ENCODE measurements at places on chromosomes 11 and 22.

DNA sequence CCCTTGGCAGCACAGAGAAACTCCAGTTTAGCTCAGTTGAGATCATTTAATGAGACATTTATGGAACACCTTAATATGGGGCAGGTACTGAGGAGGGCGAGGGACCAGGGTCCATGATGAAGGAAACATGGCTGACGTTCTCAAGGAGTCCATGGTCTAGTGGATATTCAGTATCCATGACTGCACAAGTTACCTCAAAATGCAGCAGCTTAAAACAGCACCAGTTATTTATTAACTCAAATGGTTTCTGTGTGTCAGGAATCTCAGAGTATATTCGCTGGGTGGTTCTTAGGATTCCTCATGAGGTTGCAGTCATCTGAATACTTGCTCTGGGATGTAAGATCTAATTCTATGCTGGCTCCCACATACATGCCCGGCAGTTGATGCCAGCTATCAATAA lies 346.8 kb downstream of the LARGE1 start:
- DNase-seq, result no peak

DNA sequence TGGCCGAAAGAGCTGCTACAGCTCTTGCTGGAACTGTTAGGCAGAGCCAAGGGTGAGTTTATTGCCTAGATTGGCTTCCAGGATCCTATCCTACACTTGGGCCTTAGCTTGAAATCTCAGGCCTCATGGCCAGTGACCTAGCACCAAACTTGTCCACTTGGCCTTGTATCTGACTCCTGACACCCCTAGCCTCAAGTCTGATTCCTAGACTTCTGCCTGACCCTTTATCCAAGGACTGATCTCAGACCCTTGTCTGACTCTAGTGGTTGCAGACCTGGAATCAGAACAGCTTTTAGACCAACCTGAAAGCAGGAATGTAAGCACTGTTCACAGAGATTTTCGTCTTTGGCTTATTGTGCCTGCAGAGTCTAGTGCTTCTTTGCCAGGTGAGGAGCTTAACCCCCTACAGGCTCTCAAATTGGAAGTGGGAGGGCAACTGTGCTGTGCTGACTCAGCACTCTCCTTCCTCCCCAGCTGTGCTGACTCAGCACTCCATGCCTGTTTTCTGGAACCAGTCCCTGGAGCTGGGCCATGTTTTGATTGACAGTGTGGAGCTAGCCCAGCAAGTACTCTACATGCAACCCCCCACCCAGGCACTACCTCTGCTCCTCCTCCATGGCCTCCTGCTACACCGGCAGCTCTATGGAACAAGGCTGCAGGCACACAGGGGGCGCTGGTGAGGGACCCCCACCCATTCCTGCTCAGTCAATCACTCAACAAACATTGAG lies 35.1 kb downstream of the RRP8 start:
- DNase-seq, result no peak

GRCh38 chr11:11512929-11513328 lies 108.9 kb downstream of the GALNT18 start:
- DNase-seq, result no peak

DNA sequence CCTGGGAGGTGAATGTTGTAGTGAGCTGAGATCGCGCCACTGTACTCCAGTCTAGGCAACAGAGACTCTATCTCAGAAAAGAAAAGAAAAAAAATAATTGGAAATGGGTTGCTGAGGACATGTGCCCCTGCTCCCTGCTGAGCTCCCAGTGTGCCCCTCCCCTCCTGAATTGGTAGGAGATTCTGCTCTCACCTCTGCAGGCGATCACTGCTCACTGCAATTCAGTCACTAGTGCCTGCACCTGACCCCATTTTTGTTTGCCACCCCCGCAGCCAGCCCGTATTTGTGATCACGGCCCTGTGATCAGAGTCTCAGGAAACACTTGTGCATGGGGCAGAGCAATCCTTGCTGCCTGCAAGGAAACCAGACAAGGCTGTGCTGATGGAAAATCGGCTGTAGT lies 16.3 kb upstream of the SEC14L3 start:
- DNase-seq, result no peak

- DNase-seq, result no peak
Observed at GRCh38 chr11:64629796-64630562, 39.0 kb downstream of the SLC22A12 start.

DNA sequence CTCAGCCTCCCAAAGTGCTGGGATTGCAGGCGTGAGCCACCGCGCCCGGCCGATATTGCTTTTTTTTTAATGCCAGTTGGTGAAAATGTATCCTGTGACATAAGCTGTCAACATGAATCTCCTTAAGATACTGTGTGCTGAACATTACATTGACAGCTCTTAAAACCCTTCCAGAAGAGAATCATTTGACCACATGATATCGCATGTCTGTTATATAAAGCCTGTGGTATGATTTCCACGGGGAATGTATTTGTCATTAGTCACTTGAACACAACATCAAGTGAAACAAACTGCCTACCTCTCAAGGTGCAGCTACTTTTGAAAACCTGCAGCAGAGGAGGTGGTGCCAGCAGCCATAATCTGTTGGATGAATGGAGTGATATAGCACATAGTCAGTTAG lies 67.0 kb downstream of the BCL2L13 start:
- DNase-seq, result no peak

DNA sequence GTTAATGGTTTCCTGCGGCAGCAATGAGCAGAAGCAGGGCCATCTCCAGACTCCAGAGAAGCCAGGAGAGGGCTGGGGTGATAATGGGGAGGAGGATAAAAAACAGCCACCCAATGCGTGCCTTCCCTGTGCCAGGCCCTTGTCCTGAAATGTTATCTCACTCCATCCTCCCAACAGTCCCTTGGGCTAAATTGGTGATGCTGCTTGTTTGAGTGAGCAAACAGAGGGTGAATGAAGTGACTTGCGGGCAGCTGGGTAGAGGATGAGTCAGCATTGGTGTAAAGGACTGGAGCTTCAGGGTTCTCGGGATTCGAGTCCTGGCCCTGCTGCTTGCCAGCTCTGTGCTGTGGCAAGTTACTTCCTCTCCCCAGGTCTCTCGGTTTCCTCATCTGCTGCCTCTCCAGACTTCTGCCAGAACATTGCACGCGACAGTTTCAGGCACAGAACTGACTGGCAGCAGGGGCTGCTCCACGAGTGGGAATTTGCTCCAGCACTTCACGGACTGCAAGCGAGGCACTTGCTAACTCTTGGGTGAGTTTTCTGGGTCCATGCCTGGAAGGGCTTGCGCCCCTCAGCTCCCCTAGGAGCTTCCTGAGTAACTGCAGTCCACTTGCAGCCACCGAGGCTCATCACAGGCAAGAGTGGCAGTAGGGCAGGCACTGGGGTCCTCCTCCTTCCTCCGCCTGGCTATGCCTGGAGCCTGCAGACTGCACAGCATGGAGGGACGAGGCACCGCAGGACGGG lies at the start of gene P2RY6:
Gene P2RY6 (plus strand): TSS at position 403 of the 744 bp plus-strand sequence. CDS start 24,181 bp downstream, outside the sequence.
- no peak for DNase-seq

DNA sequence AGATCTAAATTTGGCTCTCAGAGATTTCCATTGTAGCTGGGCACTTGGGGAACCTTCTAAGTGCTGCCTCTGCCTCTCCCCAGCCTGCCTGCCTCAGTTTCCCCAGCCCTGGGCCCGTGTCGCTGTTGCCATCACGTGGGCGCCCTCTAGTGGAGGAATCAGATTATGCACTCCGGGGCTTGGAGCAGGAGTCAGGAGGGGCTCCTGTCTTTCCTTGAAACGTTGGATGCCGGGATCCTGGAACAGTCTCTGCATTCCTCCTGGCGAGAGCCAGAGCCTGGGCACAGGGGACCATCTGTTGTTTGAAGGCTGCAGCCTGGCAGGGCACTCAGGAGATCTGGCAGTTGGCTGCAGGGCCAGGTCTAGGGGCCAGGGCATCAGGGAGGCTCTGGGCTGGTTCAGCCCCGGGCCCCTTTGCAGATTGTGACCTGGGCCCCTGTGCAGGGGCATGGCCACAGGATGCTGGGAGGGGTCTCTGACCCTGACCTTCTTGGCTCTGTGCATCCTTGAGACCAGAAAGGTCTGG lies 71.6 kb downstream of the LRP5 start:
- peak; percentile 72 for DNase-seq

DNA sequence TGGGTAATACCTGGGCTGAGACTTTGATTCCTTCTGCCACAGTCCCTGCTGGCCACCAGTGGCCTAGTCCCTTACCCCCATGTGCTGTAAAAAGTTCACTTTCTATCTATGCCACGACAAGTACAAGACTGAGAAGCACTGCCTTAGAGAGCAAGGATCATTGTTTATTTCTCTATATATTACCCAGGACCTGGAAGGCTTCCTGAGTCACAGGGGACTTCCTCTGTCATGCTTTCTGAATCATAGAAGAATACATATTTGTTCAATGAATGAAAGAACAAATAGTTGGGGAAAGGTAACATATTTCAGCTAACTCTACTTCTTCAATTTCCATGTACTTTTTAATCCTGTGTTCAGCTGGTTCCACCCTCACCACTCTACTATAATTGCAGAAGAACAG lies 5.5 kb upstream of the SYT9 start:
- DNase-seq, result no peak

DNA sequence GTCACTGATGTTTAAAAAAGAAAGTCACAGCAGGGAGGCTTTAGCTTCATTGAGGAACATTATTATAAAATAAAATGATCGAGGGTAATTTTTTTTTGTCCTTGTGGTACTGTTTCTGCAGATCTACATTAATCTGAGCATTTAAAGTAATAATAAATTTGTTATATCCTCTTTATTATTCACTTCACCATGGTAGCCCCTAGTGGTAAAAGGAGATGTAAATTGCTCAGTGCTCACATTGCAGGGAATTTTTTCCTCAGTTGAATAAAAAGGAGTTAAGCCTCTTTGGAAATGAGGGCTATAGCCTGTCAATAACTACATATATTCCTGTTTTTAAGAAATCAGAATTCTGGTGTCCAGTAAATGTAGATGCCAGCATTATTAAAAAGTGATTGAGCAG lies 99.7 kb upstream of the VPREB1 start:
- DNase-seq, result no peak

DNA sequence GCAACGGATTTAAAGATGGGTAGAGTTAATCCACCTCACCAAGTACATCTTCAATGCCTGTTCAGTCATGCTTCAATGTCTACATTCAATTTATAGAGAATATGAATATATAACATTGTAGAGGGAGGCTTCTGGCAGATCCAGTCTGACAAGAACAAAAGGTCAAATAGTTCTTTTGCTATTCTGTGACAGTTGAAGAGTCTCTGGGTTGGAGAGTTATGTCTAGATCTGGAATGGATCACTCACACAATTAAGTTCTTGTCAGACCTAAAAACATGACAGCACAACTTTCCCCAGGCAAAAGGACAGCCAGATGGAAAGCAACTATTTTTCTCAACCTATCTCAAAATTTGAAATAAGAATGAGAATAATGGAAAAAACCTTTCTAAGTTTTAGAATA lies 15.3 kb upstream of the GAB2 start:
- DNase-seq, result no peak

- no peak for DNase-seq
Observed at GRCh38 chr11:65709661-65710060, 2.4 kb upstream of the KAT5 start.

GRCh38 chr11:125626288-125626950 lies 1.5 kb downstream of the CHEK1 start:
- DNase-seq, result peak; percentile 37

GRCh38 chr11:1749395-1750351 lies 722 bp downstream of the IFITM10 start:
- DNase-seq, result no peak

- DNase-seq, result no peak
Observed at GRCh38 chr22:27470169-27470772, 331.3 kb downstream of the MN1 start.

DNA sequence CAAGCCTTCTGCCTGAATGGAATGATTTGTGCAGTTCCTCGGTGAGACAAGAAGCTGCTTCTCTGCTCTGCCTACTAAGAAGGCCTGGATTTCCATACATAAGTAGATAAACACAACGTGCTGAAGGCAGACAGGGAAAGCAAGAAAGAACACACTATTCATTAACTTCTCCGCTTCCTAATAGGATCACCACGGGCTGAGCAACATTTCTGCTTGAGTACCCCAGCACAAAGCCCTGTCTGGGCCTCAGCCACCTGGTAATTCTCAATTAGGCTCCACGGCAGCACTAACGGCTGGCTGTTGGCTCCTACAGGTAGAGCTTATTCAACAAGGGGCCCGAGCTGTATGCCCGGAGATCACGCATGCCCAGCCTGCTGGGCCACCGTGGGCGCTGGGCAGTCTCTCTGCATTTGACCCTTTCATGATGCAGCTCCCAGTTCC lies 1156.6 kb downstream of the TBC1D22A start:
- DNase-seq, result no peak

- DNase-seq, result no peak
Observed at GRCh38 chr11:3126901-3127691, 38.0 kb downstream of the OSBPL5 start.

DNA sequence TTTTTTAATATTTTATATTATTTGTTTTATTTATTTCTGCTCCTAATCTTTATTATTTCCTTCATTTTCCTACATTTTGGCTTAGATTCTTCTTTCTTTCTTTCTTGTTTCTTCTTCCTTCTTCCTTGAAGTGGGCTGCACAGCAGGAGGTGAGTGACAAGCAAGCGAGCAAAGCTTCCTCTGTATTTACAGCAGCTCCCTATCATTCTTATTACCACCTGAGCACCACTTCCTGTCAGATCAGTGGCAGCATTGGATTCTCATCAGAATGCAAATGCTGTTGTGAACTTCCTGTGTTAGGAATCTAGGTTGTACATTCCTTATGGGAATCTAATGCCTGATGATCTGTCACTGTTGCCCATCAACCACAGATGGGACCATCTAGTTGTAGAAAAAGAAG lies 784.9 kb upstream of the LUZP2 start:
- no peak for DNase-seq

GRCh38 chr11:12200991-12201985 lies 90.9 kb downstream of the MICAL2 start:
- DNase-seq, result no peak

DNA sequence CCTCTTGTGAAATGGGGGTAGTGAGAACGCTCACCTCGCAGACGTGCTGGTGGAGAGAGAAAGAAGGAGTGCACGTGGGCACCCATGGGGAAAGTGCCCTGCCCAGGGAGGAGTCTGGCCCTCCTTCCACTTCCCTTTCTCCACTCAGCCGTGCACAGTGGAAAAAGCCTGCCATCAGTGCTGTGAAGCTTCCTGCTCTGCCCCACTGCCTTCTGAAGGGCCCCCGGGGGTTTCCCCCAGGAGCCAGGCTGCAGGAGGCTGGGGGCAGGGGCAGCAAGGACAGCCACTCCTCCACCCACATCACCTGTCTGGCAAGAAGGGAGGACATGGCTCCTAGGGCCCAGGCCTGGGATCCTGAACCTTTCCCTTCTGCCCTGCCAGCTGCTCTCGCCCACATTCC lies 7.6 kb downstream of the TP53I11 start:
- DNase-seq, result peak; percentile 38

GRCh38 chr11:6692128-6692527 lies 9.0 kb upstream of the MRPL17 start:
- DNase-seq, result no peak

GRCh38 chr11:34655335-34656008 lies 34.6 kb downstream of the EHF start:
- no peak for DNase-seq

DNA sequence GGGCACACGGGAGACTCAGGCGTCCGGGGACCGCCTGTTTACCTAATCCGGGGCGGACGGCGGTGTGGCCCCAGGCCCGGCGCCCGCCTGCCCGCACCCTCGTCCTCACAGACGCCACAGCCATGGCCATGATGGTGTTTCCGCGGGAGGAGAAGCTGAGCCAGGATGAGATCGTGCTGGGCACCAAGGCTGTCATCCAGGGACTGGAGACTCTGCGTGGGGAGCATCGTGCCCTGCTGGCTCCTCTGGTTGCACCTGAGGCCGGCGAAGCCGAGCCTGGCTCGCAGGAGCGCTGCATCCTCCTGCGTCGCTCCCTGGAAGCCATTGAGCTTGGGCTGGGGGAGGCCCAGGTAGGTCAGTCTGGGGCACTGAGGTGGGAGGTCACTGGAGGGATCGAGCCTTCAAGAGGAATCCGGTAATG lies 10.0 kb upstream of the RAB1B start:
- no peak for DNase-seq

Data from stimulated activated CD4-positive, alpha-beta T cell treated with anti-CD3 and anti-CD28 coated beads, Interleukin-4, amount 100 ng/mL, for 24 hours (primary cell).